ENCODE measurements at places on chromosomes 5 and 9. TPM values are rescaled to one million over a fixed set of nuclear protein-coding genes. Genes with fewer than 3 reads are reported as not detected.

The SNX2 gene
- 38.2 TPM for total RNA-seq

The OR13F1 gene
- total RNA-seq = not detected

The F12 gene
- not detected for total RNA-seq

The HMCN2 gene
- 7.3 TPM for total RNA-seq

The IL33 gene
- 16.8 TPM for total RNA-seq

The HRCT1 gene
- 9.0 TPM for total RNA-seq

The GDNF gene
- total RNA-seq = 0.20 TPM

The SHROOM1 gene
- total RNA-seq = 5.7 TPM

The NR6A1 gene
- total RNA-seq = 1.9 TPM

The IL13 gene
- total RNA-seq = not detected

The ADGRD2 gene
- not detected for total RNA-seq

The FSD1L gene
- 4.8 TPM for total RNA-seq

The TMC1 gene
- not detected for total RNA-seq

The EIF4E1B gene
- not detected for total RNA-seq

The SV2C gene
- 0.05 TPM for total RNA-seq

The CNTFR gene
- 3.3 TPM for total RNA-seq

The PRR16 gene
- 12.9 TPM for total RNA-seq

DNA sequence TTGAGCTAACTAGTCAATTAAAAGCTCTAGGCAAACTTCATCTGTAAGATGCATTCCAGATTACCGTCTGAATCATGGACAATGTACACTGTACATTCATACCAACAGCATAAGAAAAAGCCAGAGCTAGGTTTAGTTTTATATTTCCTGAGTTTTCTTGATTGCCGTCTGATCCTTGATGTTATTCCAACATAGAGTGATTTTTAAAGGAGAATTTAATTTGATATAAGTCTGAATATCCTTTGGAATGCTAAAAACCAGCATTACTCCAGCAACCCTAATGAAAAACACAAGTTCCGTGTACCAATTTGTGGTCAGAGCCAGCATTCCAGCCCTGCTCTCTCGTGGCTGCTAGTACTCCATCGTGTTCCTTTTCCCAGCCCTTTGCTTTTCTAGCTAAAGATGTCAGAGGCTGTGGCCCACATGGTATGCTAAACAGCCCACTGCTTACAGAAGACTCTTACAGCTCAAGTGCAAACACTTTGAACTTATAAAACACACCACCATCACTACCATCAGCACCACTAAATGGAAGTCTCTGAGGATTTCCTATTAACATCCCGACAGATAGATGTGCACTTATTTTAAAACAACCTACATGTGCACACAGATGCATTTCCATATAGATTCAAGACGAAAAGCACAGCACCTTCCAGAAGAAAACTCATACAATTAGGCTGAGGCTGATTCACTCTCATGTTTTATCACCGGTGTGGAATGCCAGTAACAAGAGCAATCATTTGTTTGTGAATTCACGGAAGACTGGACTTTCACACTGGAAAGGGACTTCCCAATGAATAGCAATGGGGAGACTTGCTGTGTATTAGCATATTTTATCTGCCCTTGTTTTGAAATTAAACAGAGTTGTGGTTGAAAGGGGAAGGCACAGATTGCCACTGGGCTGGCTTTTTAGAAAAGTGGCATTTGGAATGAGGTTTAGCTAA is 246.9 kb upstream of the GAS1 start:
- no peak for DNase-seq

DNA sequence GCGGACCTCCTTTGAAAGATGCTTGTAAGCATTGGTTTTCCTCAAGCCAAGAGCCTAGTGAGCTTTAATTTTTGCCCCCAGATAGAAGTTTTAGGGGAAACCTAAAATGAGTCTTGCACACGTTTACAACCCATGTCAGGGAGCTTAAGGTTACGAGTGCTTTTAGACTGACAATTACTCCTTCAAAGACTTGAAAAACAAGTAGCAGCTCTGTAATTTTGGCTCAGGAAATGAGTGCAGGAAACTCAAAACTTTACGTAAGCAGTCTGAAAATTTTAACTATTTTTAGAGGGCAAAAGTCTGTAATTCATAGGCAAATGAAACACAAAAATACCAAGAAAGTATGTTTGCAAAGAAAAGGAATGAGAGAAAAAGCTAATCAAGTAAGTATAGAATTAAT is 36.8 kb downstream of the UBE2QL1 start:
- no peak for DNase-seq

GRCh38 chr5:58886315-58887207 is 303.7 kb downstream of the RAB3C start:
- DNase-seq = peak; percentile 72

DNA sequence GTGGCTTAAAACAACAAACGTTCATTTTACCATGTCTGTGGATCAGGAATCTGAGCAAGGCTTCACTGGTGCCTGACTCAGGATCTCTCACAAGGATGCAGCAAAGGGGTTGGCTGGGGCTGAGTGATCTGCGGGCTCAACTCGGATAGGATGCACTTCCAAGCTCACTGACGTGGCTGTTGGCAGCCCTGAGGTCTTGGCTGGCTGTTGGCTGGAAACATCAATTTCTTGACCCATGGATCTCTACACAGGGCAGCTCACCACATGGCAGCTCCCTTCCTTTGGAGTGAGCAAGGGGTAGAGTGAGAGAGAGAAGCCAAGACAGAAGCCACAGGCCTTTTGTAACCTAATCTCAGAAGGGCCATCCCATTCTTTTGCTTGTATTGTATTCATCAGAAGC is 202.1 kb downstream of the NXNL2 start:
- no peak for DNase-seq

- DNase-seq = peak; percentile 34
These were observed 30.0 kb upstream of the ANKH start for GRCh38 chr5:14901462-14902051.

DNA sequence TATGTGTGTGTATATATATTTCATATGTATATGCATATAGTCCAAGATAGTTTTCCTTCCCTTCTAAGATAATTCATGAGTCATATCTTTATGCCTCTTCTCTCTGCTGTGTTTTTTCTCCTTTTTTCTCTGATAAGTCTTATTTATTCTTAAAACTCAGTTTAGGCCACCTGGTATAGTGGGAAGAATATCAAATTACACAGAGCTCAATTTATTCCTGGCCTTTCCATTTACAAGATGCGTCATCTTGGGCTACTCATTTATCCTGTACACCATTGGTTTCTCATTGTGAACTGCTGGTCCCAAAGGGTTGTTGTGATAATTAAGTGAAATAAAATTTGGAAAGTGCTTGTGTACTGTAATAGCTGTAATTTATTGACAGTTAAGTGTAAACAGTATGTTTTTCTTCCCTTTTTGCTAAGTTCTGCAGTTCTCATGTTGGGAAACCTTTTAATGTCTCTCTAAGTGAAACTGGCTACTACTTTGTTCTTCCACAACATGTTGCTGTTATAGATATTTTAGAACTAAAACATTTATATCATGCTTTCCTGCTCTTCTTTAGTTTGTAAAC is 19.4 kb downstream of the CCDC171 start:
- no peak for DNase-seq

GRCh38 chr5:134175921-134176510 is 734 bp downstream of the SKP1 start:
- DNase-seq = no peak

DNA sequence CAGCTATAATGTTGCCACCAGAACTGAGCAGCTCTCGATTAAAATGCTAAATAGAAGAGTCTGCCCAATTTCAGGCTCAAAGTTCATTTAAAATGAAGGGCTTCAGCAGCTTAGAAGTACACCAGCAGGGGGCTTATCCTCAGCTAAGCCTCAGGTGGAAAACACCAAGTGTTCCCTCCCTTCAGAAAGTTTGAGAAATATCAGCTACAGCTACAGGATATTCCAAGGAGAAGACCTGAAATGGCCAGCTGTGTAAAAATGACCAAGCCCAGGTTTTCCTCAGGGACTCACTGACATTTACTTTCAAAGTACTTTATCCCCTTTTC is 395.4 kb downstream of the DTWD2 start:
- DNase-seq = no peak

DNA sequence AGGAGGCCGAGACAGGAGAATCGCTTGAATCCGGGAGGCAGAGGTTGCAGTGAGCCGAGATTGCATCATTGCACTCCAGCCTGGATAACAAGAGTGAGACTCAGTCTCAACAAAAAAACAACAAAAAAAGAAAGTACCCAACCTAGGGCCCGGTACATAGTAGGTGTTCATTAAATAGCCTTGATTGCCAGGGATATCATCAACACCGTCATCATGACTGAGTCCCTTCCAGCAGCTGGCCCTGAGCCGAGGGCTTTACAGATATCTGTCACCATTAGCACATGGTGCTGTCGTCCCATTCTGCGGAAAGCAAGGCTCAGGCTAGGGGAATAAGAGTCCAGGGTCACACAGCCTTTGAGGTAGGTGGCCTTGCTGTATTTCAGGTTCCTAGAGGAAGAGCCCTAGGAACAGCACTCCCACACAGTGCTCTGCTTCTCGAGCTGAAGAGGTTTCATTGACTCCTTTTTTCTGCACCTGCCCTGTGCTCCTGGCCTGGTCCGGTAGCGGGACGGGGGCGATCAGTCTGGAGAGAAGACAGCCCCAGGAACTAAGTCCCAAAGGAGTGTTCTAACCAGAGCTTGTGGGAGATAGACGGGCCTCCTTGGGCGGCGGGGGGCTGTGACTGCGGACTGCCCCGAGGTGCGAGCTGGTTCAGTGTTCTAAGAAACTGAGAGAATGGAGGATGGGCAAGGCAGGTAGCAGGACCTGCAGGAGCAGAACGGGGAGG is 48.2 kb downstream of the CXXC5 start:
- peak; percentile 39 for DNase-seq

DNA sequence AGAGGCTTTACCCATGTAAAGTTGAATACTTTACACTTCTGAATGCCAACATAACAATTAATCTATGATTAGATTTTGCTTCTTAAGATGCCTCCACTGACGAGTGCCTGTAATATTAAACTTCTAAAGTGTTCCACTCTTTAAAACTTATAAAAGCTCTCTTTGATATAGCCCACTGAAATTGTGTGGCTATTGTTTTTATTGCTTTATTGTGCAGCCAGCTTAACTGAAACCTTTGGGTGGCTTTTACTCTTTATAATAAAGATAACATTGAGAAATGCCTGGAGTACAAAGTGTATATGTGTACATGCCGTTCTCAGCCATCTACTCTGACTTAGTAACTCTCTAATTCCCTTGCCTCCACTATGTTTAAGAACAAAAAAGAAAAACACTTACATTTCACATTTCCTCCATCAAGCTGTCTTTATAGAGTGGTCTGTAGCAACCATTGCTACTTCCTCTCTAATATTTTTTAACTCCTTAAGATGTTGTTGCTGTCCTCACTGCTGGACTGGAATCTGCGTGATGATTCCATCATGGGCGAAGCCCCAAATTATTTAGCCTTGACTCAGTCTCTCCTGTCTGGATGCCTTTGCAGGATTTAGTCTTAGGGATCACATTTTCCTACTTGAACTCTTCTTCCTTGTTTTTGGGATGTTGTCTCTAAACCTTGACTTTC is 9.1 kb downstream of the PIK3R1 start:
- no peak for DNase-seq

DNA sequence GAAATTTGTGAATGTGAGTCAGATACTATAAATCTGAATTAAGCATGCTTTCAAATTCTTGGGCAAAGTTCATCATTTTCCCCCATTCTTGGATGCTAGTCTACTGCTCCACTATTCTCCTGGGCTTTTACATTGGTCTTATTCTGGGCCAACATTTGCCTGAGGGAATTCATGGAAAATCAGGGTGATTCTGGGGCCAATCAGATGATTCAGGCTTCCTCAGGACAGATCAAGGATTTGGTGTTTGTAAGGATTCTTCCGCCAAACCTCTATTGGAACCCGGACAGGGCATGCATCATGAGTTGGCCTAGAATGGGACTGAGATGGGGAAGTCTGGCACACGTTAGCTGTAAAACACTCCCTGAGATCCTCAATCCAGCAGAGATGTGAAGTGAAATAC is 113.8 kb downstream of the MEF2C start:
- no peak for DNase-seq

GRCh38 chr5:55159763-55160492 is at the start of gene GPX8:
Gene GPX8 (plus strand): TSS chr5:55160171. CDS start chr5:55160193, 22 bp downstream.
- DNase-seq = no peak

DNA sequence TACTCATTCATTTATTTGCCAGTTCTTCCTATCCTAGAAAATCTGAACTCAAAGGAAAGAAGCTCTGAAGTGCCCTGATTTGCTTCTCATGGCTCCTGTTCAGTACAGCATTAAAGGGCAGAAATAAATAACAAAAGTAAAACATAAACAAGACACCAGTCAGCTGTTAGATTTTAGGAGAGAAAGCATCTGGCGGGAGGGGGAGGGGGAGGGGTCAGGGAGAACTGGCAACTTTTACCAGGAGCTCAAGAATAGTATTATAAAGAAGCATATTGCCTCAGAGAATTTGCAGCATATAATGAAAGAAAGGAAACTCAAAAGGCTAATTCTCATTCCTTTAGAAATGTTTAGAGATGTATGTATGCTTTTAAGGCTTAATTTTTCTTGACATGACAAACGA is 68.1 kb downstream of the SEMA6A start:
- no peak for DNase-seq

GRCh38 chr5:26578002-26578401 is 460.4 kb downstream of the CDH9 start:
- DNase-seq = no peak

- DNase-seq = no peak
These were observed 229.3 kb downstream of the PIK3R1 start for GRCh38 chr5:68444833-68445232.

DNA sequence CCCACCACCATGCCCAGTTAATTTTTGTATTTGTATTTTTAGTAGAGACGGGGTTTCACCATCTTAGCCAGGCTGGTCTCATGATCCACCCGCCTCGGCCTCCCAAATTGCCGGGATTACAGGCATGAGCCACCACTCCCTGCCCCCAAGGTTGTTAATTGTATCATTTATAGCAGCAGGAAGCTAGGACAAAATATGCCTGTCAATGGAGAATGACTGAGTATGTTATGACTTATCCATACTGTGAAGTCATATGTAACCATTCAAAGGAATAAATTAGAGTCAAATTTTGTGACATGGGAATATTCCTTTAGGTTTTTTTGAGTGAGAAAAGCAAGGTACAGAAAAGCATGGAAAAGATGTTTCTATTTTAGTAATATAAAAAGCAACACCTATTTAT is 3.9 kb upstream of the DAB2 start:
- DNase-seq = no peak

GRCh38 chr5:102531506-102531905 is 32.7 kb upstream of the SLCO6A1 start:
- DNase-seq = no peak

GRCh38 chr5:14699807-14700400 is 35.4 kb downstream of the OTULIN start:
- DNase-seq = no peak

- DNase-seq = no peak
These were observed 46.0 kb downstream of the CDO1 start for GRCh38 chr5:115770466-115770865.

- no peak for DNase-seq
These were observed 15.8 kb downstream of the MGAT1 start for GRCh38 chr5:180786531-180787398.

All from left ventricle myocardium superior (tissue), 1 donor.